Stimulated activated CD4-positive, alpha-beta T cell treated with anti-CD3 and anti-CD28 coated beads, Interleukin-1b, Interleukin-23, amount 100 ng/mL, for 1 hour (primary cell): ENCODE measurements at places on chromosomes 5 and 9.

GRCh38 chr5:111901296-111901695 lies 144.3 kb upstream of the NREP start:
- DNase-seq: no peak

DNA sequence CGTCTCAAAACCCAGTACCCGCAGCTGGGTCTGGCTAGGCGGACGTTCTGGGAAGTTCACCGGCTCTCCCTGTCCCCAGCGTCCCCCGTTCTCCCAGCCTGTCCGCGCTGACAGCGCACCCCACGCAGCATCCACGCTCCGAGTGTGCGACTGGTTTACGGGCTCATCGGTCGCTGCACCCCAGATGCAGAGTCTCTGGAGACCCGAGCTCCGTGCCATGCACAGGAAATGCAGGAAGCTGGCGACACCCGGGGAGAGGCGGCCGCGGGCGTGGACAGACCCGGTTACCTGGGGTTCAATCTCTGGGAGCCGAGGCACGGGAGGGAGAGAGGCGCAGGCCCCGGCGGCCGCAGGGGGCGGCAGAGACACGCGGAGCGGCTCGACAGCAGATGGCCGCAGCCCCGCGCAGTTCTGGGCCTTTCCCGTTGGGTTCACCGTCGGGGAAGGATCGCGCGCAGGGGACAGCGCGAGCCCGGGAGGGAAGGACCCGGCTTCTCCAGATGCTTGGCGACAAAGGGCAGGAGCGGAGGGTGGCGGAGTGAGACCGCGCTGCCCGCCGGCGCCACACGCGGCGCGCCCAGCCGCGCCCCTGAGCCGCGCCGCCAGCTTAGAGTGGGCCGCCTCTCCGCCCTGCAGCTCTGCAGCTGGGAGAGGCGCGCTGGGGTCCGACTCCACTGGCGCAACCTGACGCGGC lies 558 bp downstream of the SHROOM1 start:
- peak; percentile 27 for DNase-seq

DNA sequence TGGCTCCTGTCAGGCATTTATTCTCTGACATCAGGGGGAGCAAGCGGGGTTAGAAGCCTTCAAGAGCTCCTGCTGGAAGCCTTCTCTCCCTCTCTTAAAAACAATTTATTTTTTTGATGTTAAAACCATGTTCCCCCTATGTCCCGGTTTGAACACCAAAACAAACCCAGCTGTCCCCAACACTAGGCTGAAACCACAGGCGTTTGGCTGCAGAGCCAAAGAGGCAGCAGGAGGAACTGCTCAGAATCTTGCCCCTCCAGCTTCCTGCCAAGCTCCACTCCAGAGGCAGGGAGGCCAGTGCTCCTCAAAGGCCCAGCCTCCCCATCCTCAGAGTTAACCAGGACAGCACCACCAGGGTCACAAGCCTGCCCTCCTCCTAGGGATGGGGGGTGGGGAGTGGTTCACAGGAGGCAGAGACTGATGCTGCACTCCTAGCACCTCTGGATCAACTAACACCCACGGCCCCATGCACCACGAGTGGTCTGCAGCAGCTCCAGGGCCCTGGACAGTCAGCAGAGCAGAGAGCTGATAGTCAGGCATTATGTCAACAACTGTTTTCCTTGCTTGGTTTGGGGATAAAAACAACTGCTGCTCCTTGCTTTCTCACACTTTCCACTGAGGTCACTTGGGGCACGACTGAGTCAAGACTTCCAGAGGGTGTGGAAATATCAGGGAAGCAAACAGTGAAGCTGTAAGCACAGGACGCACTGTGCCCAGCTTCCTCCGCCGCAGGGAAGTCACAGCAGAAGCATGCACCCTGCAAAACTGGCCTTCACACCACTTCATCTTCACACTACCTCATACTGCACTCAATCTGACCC lies 96.5 kb upstream of the ADRA1B start:
- DNase-seq: no peak

- DNase-seq: no peak
Measured at GRCh38 chr5:13339093-13339492, 605.4 kb downstream of the DNAH5 start.

- DNase-seq: no peak
Measured at GRCh38 chr5:110807169-110807568, 68.4 kb downstream of the SLC25A46 start.

DNA sequence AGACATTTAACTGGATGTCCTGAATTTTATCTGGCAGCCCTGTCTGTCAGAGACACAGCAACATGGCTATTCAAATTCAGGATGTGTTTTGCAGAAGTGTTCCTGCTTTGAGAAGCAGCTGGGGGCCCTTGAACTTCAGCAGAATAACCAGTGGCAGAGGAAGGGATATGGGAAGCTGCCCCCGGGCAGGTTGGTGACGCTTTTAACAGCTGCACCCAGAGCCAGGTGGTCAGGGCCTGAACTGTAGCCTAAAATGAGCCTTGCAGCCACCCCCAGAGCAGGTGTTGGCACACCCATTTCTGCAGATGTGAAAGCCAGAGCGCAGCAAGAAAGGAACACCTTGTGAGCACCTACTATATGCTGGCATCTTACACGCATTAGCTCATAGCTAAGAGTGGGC lies 128.7 kb upstream of the BOD1 start:
- DNase-seq: no peak

DNA sequence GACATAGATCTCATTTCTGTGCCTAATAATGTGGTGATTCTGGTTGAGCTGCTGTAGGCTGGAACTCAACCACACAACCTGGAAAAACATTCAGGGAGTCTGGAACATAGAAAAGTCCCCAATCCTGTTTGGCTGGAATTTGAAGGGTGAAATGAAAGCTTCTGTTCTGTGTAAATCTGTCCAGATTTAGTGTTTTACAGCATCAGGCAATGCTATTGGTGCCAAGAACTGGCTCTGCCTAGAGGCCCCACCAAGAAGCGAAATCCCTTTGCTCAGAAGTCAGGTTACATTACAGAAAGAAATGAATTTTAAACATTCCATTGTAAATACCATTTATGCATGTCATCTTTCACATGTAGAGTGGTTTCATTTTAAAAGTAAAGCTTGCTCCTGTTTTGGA lies 56.3 kb downstream of the TMEM174 start:
- no peak for DNase-seq

- no peak for DNase-seq
Measured at GRCh38 chr5:6302684-6303083, 75.7 kb downstream of the MED10 start.

DNA sequence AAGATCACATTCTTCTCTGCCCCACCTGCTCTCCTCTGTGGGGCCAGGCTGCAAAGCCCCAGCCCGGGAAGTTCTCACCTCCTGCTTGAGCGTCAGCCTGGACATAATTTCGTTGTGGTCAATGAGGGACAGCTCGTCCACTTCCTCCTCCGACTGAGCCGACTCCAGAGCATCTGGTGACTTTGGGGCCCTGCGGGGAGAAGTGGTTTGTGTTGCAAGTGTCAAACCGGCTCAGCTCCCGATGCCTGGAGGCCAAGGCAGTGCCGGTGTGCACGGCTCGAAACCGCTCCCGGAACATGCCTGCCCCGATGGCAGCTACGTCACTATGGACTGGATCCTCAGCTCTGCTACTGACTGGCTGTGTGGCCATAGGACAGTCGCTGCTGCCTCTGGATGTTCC lies 52.8 kb downstream of the PRRT1B start:
- DNase-seq: no peak

DNA sequence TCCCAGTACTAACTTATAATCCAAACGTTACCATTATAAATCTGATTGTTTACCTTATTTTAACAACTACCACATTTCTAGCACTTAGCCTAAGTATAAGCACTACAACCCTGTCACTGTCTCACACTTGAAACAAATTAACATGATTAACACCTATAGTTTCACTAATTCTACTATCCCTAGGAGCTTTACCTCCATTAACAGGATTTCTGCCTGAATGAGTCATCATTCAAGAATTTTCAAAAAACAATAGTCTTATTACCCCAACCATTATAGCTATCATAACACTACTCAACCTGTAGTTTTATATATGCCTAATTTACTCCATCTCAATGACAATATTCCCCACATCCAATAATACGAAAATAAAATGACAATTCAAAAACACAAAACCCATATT lies 89.6 kb downstream of the INSL6 start:
- DNase-seq: no peak

GRCh38 chr9:83220730-83221129 lies 157.8 kb upstream of the RASEF start:
- no peak for DNase-seq

DNA sequence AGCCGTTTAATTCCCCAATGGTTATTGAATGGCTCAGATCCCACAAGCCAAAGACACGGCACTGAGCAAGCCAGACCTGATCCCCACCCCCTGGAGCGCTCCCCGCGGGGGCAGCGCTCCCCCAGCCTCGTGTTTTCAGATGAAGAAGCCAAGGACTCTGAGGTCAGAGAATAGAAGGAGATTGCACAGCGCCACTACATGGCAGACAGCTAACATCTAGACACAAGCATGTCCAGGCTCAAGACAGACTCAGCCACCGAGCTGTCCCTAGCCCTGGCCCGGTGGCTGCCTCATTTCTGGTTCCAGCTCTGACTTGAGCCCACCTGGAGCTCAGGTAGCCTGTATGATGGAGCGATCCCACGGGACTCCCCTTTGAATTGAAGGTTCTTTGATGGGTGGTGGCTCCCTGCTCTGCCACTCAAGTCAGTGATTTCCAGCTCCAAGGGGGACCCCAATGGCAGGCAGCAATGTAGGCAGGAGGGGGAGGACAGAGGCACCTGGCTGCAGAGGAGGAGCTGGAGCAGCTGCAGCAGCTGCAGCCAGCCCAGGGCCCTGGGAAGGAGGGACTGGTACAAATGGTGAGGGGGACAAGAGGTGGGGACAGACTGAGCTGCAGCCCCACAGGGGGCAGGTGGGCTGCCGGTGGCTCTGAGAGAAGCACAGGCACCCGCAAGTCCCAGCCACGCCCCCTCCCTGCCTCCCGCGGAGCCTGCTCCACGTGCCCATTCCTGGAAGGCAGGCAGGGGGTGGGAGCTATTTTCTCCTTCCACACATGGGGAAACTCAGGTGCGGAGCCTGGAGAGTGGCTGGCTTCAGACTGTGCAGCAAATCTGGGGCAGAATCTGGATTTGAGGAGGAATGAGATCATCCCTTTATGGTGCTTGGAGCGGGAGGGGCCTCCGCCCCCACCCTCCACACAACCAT lies 40.2 kb downstream of the NTNG2 start:
- no peak for DNase-seq

GRCh38 chr5:57940236-57940635 lies 457.6 kb upstream of the ACTBL2 start:
- DNase-seq: no peak

DNA sequence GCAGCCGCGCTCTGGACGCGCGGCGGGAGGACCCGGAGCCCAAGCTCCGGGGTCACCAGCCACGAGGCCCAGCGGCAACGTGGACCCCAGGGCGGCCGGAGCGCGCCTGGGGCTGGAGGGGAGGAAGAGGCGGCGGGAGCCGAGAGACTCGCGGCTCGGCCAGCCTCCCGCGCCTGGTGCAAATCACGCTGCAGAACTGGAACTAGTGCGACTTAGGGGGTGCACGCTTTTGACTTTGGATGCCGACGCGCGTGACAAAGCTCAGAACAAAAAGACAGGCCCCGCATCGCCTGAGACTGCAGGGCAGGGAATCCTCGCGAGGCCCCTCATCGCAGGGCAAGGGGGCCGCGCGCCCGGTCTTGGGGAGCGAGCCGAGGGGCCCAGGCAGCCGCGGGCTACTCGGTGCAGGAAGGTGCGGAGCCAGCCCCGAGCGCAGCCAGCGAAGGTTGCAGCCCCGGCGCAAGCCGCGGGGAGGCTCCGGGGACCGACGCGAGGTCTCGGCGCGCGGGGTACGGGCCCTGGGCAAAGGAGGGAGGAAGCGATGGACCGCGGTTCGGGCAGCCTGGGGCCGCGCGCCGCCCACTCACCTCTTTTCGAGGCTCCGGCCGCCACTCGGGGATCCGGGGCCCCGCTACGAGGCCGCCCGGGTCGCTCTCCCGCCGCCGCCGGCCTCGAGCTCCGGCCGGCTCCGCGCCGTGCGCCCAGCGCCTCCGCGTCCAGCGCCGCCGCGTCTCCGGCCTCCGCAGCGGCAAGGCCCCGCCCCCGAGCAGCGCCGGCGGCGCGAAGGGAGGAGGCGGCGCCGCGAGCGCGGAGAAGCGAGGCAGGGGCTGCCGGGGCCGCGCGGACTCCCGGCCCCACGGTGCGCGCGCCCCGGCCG lies at the start of gene GOLM1:
GOLM1 (minus strand) TSS at position 735 of the 877 bp plus-strand sequence. CDS start 20,238 bp downstream, outside the sequence.
- no peak for DNase-seq

DNA sequence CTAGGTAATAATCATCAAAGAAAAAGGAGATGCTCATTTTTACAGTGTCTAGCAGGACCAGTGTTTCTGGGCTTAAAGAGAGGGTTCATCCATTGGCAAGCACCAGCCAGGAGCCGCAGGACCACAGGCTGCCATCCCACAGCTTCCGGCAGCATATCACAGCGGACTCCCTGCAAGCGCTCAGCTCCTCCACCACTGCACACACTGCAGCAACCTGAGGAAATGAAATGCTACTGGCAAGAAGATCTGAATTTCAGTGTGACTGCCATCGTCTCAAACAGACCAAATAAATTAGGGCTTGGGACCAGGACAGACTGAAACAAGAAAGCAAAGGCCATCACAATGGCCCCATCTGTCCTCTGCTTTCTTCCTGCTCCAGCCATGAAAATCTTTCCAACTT lies 114.2 kb downstream of the TTC39B start:
- no peak for DNase-seq

DNA sequence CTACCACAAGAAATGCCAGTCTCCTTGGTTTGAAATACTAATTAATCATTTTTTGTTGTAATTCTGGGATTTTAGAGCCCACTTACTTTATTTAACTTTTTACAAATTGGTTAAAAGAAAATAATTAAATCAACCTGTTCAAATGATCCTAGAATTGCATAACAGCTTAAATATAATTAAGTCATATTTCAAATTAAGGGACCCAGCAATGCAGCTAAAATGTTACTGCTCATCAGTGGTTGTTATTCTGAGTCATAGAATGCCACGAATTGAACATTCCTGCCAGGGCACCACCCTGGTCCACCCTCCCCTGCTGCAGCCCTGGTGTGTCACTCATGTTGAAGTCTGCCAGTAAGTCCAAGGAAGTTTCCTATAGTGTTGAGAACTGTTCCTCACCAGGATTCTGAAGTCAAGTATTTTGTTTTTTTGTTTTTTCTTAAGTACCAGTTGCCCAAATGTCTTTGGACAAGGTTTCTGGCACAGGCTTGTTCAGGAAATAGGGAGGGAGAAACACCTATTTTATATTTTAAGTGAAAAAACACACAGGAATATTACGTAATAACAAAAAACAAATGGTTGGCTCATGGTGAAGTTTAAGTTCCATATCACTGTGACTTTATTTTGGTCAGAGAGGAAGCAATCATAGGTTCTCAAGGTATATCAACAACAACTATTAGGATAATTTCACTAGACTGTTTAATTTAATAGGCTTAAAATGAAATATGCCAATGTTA lies 4.3 kb upstream of the ITGA1 start:
- no peak for DNase-seq

DNA sequence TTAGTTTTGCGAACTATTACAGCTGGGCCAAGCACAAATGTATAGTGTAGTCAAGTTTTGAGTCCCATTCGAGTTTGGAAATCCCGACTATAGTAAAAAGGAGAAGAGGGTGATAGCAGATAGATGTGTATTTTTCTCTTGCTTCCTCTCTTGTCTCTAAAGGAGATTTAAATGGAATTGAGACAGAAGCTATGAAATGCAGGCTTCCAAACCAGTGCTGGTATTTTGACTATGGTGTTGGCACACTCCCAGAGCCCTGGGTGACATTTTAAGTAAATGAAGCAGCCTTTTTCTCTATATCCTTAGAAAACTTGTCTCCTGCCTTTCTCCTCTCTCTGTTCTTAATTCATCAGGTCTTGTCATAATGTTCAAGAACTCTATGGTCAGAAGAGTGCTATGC lies 17.7 kb upstream of the AUH start:
- no peak for DNase-seq
